Vagina (tissue), 2 donors: ENCODE measurements at places on chromosomes 6 and 20.

DNA sequence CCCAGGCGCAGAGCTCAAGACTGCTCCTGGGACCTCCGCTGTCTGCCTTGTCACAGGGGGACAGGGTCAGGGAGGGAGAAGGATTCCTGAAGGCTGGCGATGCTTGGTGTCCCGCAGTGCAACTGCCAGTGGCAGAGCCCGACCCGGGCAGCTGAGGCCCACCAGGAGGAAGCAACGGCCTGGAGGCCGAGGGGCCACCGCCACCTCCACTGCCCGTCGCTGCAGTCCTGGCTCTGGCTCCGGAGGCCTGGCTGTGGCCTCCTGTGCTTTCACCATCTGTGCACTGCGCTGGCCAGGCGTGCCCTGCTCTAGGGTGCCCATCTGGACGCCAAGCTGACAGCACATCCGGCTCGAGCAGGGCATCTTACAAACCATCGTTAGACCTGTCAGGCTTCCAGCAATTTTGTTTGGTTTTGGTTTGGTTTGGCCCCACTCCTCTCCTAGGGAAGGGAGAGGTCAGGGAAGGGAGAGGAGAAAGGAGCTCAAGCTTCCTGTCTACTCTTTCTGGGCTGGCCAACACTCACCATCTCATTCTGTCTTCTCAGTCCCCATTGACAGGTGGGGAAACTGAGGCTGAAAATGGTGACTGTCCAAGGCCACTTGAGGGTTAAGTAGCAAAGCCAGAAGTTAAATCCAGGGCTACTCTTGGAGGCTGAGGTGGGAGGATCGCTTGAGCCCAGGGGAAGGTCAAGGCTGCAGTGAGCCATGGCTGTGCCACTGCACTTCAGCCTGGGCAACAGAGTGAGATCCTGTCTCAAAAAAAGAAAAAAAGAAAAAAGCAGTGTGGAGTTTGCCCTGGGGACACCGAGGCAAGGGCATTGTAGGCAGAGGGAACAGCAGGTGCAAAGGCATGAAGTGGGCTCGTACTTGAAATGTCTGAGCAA is 37.7 kb upstream of the NOL4L start:
- DNase-seq: no peak

DNA sequence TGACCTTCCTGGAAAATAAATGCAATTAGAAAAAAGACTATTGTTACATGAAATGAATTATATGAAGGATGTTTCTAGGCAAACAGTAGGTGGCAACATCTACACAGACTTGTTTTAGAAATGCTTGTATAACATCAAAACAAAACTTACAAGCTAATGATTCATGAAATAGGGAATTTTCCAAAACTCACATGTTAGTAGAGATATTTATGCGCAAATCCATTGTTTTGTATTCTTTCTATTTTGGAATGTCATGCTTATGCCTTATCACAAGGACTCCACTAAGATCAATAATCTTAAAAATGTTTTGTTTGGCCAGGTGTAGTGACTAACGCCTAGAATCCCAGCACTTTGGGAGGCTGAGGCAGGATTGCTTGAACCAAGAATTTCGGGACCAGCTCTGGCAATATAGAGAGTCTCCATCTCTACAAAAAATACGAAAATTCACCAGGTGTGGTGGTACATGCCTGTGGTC is 32.3 kb upstream of the LGSN start:
- DNase-seq: no peak

DNA sequence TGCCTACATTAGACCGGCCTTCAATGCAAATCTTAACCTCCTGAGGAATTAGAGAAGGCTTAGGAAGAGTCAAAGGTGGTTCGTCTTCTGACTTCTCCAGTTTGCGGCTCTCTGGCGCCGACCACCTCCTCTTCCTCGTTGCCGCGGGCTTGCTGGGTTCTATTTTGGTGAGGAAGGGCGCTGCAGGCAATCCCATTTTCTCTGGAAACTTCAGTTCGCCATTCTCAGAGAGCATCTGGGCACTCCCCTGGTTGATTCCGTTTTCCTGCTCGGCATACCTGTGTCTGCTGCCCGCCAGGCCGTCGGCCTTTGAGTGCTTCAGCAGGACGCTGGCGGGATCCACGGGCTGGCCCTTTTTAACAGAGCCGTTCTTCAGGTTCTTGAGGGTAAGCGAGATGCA is 67.9 kb downstream of the GMPR start:
- DNase-seq: no peak

- DNase-seq: no peak
These were observed 868 bp downstream of the NCOA3 start for GRCh38 chr20:47502271-47503239.

DNA sequence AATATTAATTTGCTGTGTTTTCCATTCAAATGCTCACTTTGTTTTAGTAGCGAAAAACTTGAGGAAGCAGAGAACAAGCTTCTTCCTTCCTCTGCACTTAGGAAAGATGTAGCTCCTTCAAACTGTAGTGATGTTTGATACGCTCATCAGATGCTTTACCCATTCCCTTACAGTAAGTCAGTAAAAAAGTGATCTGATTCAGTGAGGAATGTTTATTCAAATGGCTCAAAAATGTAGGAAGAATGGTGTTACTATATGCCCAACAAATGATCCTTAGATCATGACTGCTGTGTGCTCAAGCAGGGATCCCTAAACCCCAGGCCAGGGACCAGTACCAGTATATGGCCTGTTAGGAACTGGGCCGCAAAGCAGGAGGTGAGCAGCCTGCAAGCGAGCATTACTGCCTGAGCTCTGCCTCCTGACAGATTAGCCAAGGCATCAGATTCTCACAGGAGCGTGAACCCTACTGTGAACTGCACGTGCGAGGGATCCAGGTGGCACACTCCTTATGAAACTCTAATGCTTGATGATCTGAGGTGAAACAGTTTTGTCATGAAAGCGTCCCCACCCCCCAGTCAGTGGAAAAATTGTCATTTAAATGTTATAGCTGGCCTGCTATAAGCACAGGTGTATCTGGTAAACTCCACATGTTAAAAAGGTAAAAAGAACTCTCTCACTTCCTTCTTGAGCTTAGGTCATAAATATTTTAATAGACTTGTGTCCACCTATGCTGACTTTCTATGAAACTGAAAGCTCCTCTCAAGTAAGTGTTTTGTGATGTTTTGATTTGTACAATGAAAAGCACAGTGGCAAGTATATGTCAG is 187.2 kb downstream of the FOXC1 start:
- no peak for DNase-seq

GRCh38 chr6:13461307-13461706 is 26.1 kb downstream of the GFOD1 start:
- DNase-seq: no peak

DNA sequence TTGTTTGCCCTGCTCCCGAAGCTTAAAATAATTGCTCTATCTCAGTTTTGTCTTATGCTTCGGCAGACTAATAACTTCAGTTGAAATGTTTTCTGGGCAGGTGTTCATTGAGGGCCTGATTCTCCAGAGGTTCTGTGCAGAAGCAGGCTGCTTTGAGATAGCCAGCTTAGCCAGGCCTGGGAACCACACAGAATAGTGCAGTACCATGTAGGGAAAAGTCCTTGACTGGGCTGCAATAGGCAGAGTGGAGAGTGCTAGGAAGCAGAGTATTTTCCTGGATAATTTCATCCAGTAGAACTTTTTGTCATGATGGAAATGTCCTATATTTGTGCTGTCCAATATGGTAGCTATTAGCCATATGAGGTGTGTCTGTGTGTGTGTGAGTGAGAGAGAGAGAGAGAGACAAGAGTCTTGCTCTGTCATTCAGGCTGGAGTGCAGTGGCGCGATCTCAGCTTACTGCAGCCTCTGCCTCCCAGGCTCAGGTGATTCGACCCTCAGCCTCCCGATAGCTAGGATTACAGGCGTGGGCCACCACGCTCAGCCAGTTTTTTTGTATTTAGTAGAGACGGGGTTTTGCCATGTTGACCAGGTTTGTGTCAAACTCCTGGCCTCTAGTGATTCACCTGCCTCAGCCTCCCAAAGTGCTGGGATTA is 15.9 kb downstream of the TOP1 start:
- DNase-seq: no peak

DNA sequence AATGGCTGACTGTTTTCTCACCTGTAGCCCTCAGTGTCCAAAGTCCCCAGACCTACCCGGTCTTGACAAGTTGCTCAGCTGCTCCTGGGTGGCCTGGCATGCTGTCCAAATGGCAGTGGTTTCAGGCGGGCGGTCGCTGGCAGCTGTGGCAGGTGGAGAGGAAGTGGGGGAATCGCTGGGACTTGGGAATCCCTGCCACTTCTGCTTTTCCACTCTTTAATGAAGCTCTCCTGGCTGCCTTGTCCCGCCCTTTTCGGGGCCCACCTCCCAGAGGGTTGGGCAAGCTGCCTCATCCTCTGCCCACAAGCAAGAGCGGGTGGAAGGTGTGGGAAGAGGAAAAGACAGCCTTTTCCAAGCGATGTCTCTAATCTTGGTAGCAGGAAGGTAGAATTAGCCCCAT is at the start of gene OCSTAMP:
Gene OCSTAMP, minus strand, starts transcription at position 194 of the 400 bp plus-strand sequence. Its CDS starts 94 bp downstream, at position 100.
- no peak for DNase-seq
